Cortex of kidney (tissue), 1 donor: ENCODE measurements at places on chromosomes 3 and 15.

GRCh38 chr3:124395162-124395561, 335.1 kb upstream of the UMPS start:
- DNase-seq: no peak

DNA sequence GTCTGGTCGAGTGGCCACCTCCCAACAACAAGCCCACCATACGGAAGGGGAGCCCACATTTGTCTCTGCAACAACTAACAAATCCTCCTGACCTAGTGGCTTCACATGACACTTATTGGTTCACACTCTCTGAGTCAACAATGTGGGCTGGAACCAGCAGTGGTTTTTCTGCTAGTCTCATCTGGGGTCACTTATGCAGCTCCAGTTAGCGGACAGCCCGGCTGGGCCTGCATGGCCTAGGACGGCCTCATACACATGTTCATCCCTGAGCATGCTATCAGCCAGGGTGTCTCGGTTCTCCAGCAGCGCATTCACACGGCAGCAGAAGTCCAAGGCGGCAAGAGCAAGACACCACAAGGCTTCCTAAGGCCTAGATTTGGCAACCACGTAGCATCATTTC, 281.7 kb downstream of the XXYLT1 start:
- DNase-seq: no peak

GRCh38 chr15:63832620-63833019, 1.1 kb downstream of the HERC1 start:
- no peak for DNase-seq

- DNase-seq: no peak
Observed at GRCh38 chr3:85535517-85535916, 576.7 kb downstream of the CADM2 start.

GRCh38 chr3:169432708-169433432, 230.6 kb downstream of the MECOM start:
- no peak for DNase-seq

DNA sequence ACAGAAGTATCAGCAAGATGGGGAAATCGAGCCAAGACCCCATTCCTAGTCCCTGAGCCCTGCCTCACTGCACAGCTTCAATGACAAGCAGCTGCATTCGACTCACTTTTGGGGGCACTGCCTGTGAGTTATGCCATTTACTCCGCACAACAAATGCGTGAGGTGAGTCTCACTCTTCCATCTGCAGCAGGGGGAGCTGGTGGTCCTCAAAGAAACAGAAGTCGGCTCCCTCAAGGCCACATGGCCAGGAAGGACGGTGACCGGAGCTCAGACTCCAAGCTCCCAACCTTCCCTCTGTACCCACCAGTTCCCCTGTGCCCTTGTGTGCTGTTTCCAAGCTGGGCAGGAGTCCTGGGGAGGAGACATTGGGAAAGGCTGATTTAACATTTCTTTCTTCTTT, 127.7 kb upstream of the IQSEC1 start:
- no peak for DNase-seq

DNA sequence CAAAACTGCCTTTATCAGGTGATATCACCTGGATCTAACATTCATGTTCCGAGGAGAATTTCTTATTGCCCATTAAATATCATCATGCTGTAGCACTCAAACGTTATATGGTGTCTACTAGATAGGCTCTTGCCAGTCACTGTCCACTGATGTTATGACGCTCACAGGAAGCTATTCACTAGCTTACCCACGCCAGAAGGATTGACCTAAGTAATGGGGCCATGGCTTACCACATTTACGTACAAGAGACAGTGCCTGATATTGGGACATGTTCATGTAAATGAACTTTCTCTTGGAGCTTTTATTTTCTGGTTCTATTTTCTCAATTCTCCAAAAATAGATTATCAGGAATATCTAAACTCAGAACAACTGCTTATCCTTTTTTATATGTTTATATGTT, 91.7 kb upstream of the NAALADL2 start:
- DNase-seq: no peak

DNA sequence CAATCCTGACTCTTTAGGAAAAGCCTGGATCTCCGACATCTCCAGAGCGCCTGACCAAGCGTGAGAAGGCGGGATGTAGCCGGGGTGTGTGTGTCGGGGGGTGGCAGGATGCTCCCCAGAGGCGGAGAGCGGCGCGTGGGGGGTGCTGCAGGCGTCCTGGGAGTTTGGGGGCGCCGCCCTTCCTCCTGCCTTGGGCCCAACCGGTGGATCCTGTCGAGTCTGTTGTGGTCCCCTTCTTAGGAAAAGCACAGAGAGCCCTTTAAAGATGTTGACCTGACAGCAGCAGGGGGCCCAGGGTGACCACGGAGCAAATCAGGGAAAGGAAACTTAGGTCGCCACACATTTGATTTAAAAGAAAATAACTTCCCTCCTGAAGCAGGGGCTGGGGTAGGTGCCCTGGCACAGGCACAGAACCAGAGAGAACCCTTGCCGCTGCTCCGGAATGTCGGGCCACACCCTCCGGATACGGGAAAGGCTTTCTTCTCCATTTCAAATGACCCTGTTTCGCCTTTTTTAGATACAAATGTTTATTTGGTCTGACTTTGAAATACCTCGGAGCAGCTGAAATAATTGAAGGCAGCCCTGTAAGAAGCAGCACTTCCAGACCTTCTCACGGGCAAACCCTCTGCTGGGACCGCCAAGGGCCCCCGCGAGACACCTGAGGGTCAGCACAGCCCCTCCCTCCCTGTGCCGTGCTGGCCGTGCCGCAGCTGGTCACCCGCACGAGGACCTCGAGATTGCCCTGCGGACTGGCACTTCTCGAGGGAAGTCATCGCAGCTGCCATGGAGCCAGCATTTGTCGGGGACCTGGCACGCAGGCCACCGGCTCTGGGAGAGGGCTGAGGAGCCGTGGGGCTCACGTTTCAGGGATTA, 102.9 kb upstream of the KLF13 start:
- no peak for DNase-seq

DNA sequence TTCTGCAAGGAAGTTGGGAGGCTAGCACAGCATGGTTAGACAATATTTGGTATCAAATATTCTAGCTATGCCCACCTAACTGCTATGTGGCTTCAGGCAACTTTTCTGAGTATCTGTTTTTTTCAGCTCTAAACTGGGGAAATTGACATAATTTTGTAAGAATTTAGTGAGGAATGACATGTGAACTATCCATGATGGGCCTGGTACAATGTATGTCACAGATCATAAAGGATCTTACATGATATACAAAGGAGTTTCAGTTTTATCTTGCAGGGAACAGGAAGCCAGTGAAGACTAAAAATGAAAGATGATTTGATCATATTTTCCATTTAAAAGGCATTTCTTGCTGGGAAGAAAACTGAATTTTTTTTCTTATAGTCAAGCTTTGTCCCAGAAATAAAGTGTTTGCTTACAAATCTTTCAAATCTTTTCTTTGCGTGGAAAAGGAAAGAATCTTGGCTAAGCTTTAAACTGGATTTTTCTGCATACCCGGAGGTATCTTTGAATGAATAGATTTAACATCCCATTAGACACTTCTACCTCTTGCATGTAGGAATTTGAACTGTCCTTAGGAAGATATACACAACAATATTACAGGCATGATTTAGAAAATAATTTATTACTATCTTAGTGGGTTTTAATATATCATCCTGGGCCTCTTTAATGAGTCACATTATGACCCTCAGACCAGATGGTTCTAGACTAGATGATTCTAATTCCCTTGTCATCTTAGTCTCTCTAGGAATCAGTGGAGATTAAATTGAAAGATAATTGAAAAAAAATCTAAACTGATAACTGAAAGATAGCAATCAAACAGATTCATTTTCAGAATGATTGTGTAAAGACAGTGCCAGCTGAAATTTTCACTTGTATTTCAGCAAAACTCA, 436.0 kb upstream of the THBS1 start:
- DNase-seq: no peak

- no peak for DNase-seq
Observed at GRCh38 chr3:72341920-72342319, 506.3 kb downstream of the SHQ1 start.

- no peak for DNase-seq
Observed at GRCh38 chr3:195250473-195251251, 20.3 kb downstream of the XXYLT1 start.

GRCh38 chr15:74604983-74605794, 10.4 kb upstream of the CLK3 start:
- no peak for DNase-seq

GRCh38 chr3:16888785-16889607, 4.2 kb downstream of the PLCL2 start:
- no peak for DNase-seq

- DNase-seq: no peak
Observed at GRCh38 chr15:33200444-33200843, 5.9 kb upstream of the FMN1 start.

GRCh38 chr3:46824211-46824970, 38.9 kb downstream of the MYL3 start:
- DNase-seq: no peak

DNA sequence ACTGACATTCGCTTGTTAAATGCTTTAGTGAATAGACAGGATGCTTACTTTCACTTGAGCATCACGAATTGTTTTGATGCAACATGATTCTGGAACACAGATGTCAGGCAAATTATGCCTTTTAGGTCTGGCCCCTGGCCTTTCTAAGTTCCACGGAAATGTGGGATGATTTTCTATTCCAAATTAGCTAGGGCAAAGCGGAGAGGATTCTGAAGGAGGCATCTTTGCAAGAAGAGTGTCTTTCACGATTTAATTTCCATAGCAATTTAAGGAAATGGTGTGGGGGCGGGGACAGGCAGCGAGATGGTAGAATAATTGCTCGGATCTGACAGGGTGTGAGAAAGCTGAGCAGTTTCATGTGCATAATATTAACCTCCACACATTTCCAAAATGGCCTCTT, 238.5 kb upstream of the KCNMB2 start:
- DNase-seq: no peak

DNA sequence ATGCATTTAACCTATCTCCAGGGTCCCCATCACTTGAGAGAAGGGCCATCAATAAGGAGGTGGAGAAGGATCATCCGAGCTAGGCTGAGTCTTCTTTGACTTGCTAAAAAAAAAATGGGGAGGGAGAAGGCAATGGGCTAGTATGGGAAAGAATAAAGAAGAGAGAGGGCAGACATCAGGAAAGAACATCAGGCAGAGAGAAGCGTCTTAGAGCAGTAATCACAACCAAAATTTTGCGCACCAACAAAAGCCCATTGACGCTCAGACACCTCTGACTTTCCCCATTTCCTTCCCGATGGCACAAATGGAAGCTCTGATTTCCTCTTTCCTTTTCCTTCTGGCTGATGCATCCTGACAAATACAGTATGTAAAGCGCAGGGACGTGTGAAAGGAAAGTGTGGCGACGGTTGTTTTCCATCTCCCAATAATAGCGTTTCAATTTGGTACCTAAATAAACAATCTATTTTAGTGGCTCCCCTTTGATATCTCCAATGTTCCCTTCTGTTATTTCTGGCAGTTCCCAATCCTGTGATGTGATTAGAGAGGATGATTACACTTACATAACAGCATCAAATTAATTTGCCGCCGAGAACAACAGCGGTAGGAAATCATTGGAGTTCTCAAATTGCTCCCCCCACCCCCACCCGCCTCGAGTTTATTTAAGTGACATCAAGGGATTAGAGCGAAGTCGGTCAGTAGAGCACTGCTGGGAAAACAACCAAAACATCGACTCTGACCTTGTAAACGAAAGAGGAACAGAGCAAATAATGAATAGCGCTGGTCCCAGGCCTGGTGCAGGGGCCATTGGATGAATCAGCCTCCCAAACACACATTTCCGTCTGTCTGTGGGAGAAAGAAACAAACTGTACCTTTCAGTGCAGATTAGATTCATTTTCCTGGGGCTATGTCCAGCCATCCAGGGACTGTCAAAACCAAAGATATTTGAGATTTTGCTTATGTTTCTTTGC, 273.3 kb upstream of the ICE2 start:
- no peak for DNase-seq

- no peak for DNase-seq
Observed at GRCh38 chr15:68849497-68849896, 28.8 kb upstream of the ANP32A start.

DNA sequence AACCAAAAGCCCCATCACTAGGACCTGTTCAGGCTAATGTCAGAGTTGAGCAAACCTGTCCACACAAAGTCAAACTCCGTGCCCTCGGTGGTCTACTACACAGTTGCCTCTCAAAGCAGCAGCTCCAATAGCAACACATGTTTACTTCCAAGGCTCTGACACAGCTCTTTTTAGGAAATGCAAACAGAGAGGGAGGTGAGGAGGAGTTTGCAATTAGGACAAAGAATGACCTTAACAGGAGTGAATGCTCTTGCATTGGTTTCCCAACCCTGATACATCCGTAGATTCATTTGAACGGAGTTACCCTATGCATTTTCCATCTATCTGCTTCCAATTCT, 64.8 kb upstream of the GOLGA8B start:
- no peak for DNase-seq

- DNase-seq: no peak
Observed at GRCh38 chr15:101641129-101641764, 10.9 kb downstream of the TM2D3 start.

- no peak for DNase-seq
Observed at GRCh38 chr15:40343512-40343911, 2.8 kb upstream of the CCDC9B start.

DNA sequence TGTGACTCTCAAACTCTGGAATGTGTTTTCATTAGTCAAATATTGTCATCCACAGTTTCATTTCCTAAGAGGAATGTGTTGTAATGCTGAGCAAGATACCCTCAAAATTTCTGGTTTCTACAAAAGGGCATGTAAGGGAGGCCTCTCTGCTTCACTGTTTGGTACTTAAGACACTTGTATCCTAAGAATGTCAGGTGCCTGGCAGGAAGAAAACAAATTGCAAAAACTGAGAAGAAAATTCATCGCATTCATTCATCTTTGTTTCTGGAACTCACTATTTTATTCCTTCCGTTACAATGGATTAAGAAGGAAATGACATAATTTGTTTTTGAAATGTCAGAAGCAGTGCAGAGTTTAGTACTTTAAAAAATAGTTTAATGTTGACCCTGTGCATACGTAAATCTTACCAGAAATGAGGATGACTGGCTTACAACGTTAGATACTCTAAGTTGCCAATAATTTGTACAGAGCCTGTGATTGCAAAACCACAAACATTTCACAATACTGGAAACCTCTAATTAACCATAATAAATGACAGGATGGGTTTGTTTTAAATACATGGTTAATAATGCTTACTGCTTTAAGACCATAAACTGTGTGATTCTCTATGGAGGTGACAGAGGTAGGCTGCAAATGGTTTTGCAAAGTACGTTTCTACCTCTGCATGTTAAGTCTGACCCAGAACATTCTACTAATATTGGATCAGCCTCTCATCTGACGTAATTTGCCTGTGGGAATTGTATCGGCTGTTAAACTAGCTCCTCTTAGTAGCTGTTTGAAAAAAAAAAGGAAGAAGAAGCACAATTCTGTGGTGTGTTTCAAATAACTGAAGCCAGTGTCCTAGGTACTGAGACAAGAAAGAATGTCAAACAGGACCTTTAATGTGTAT, 477.8 kb downstream of the RBMS3 start:
- DNase-seq: no peak

DNA sequence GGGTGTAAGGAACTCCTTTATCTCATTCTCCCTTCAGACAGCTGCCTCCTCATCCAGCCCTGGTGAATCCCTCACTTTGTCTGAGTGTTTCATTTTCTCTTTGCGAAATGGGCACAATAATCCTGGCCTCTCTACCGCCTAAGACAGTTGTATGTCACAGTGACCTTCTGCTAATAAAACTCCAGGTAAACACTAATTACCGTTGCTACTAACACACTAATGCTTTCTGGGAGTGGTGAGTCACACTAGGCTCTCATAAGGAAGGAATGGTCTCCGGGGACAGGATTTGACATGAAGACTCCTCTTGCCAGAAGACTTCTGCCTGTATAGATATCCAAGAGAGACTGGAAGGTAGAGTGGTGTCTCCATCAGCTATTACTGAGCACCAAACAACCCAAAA, 71.7 kb upstream of the SNRK start:
- DNase-seq: no peak

- no peak for DNase-seq
Observed at GRCh38 chr15:68407141-68407885, 24.6 kb downstream of the ITGA11 start.
